NCI-H1417 (cell line): ENCODE measurements at places on chromosomes 16 and 17.
A peak's percentile ranks its signal among the peaks of the same experiment; 100 is the strongest.

DNA sequence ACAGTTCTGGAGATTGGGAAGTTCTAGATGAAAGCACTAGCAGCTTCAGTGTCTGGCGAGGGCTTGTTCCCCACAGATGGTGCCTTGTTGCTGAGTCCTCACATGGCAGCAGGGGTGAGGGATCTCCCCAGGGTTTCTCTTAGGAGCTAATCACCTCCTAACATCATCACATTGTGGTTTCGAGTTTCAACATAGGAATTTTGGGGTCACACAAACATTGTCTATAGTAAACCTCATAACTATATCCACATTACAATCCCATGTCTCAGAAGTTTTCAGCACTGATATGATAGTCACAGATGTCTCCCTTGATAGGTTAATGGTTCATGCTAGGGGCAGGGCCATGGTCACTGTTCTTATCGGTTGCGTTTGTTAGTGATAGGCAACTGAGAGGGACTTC lies 13.8 kb downstream of the CLUAP1 start:
- DNase-seq = no peak

DNA sequence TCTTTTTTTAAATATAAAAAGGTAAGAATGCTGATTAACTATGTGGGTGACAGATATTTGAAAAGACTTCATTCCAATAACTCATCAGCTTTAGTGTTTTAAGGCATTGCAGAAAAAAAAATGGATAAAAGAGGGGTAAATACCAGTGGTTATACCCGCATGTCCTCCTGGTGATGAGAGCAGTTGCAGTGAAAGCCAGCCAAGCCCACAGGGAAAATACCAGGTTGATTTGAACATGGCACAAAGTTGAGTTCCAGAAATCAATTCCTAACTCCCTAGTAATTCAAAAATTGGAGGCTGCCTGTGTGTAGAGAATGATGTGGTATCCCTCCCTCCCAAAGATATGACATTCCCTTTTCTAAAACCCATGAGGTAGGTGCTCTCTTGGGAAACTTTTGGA lies 453.2 kb upstream of the SOX9 start:
- DNase-seq = no peak

DNA sequence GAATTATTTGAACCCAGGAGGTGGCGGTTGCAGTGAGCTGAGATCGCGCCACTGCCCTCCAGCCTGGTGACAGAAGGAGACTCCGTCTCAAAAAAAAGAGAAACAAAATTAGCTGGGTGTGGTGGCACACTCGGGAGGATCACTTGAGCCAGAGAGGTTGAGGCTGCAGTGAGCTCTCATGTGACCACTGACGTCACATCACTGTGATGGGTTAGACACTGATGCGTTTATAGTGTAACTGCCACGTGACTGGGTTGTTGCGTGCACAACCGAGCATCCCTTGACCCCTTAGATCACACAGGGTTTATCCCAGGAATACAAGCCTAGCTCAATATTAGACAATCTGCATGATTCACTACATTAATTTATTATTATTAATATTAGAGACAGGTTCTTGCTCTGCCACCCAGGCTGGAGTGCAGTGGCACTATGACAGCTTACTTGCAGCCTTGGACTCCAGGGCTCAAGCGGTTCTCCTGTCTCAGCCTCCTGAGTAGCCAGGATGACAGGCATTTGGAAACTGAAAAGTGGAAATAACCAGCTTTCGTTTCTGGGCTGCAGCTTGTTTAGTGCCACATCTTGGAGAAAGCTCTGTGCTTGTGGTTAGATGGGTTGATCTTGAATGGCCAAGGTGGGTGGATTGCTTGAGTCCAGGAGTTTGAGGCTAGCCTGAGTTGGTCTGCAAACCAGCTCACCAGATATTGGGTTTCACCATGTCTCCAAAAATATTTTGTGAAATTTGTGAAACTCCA lies 26.4 kb upstream of the ABR start:
- no peak for DNase-seq

- no peak for DNase-seq
Measured at GRCh38 chr16:11410376-11411058, 65.3 kb downstream of the RMI2 start.

DNA sequence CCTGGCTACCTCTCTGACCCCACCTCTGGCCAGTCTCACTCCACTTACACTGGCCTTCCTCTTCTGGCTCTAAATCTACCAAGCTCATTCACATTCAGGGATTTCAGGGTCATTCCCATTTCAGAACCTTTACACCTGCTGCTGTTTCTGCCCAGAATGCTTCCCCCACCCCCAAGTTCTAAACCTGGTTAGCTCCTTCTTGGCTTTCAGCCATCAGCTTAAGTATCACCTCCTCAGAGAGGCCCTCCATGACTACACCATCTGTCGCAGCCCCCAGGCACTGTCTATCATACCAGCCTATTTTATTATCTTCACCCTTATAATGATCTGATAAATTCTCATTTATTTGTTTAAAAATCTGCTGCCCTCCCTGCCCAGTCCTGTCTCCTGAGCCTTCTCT lies 23.3 kb upstream of the NGFR start:
- DNase-seq = no peak

GRCh38 chr17:70407506-70407905 lies 238.2 kb downstream of the KCNJ2 start:
- DNase-seq = no peak

- no peak for DNase-seq
Measured at GRCh38 chr16:1691276-1691675, 13.2 kb downstream of the JPT2 start.

GRCh38 chr17:2101448-2102257 lies 46.8 kb downstream of the HIC1 start:
- DNase-seq = no peak

GRCh38 chr16:53611179-53611696 lies 92.4 kb downstream of the RPGRIP1L start:
- peak; percentile 28 for DNase-seq

DNA sequence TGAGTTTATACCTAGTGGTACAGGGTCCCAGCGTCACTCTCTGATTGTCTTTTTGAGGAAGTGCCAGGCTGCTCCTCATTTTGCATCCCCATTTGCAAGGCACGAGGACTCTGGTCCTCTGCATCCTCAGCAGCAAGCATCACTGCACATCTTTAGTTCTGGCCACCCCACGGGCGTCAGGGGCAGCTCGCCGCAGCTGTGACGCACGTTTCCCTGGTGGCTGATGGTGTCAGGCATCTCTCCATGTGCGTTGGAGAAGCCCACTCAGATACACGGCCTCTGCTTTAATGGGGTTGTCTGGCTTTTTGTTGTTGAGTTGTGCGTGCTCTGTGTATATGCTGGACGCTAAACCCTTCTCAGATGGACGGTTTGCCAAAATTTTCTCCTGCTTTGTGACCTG lies 45.2 kb upstream of the ZNF469 start:
- DNase-seq = no peak
